ENCODE measurements at places on chromosomes 7 and 10. TPM values are rescaled to one million over a fixed set of nuclear protein-coding genes. Genes with fewer than 3 reads are reported as not detected.

Gene ACTA2
- 4.6 TPM for total RNA-seq

- no peak for DNase-seq
Measured at GRCh38 chr7:92523110-92523509, 5.2 kb downstream of the PEX1 start.

Gene PIK3AP1
- 5.0 TPM for total RNA-seq

GRCh38 chr7:37912756-37913155, 3.9 kb downstream of the SFRP4 start:
- DNase-seq, result no peak

DNA sequence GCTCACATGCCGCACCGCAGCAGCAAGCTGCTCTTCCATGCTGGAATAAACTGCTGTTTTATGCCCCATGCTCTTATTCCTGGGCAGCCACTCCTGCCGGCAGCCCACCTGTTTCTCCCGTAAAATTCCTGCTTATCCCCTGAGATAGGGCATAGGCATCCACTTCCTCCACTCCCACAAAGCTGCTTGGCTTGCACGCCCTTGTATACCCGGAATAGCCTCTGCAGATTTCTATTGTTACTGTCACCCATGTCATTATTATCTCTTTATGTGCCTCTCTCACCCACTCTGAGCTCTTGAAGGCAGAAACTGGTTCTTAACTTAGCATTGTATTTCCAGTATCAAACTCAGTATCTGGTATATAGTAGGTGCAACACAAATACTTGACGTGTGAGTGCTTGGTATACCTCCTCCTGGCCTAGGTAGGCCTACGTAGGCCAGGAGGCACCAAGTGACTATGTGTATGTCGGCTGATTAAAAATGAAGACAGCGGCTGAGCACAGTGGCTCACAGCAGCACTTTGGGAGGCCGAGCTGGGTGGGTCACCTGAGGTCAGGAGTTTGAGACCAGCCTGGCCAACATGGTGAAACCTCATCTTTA, 193.4 kb downstream of the CCDC3 start:
- no peak for DNase-seq

DNA sequence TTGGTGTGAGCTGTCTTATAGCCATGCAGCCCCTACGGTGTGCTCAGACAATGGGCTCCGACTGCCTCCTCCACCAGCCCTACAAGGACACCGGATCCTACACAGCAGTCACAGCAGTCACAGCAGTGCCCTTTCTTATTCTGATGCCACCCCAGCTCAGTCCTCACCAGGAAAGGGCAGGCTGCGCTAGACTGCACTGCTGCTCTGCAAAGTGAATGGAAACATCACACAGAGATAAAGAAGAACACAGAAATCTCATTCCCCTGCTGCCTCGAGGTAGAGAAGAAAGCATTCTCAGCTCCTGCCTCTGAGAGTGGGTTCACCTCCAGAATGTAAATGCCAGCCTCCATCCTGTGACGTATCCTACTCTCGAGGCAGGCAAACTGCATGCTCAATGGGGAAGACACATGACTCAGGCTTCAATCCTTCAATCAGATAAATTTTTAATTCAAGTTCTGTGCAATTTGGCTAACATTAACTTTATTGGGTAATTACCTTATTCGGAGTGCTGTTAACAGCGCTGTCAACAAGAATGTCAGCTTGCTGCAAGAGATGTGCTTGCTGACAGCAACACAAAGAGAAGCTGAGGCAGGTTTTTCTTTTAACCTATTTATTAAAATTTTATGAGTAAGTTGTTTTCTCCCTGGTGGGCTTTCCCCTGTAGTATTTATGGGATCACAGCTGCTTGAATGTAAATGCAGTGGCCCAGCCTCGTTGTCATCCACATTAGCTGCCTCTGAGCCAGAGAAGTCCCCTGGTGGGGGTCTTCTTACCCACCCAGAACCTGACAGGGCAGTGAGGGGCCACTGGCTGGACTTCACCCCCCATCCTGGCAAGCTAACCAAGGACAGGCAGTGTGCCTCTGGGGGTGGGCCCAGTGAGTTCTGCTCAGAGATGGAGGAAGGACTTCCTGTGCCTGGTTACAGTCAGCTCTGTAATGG, 241.3 kb upstream of the KMT2E start:
- DNase-seq, result no peak

Gene RBP3
- total RNA-seq, result not detected

- no peak for DNase-seq
Measured at GRCh38 chr10:72637398-72637857, 11.5 kb upstream of the MICU1 start.

Gene TACR2
- not detected for total RNA-seq

Gene DHTKD1
- total RNA-seq, result 8.9 TPM

- no peak for DNase-seq
Measured at GRCh38 chr10:95309958-95310357, 19.2 kb upstream of the PDLIM1 start.

Gene TRIL
- total RNA-seq, result not detected

Measured in T-helper 17 cell (primary cell).